GM13976 (cell line): ENCODE measurements at places on chromosomes 3 and 15.

- no peak for DNase-seq
Observed at GRCh38 chr15:57522148-57522547, 69.6 kb upstream of the MYZAP start.

- no peak for DNase-seq
Observed at GRCh38 chr15:98121536-98121935, 161.0 kb downstream of the ARRDC4 start.

- DNase-seq: no peak
Observed at GRCh38 chr3:62585861-62586260, 212.5 kb upstream of the FEZF2 start.

DNA sequence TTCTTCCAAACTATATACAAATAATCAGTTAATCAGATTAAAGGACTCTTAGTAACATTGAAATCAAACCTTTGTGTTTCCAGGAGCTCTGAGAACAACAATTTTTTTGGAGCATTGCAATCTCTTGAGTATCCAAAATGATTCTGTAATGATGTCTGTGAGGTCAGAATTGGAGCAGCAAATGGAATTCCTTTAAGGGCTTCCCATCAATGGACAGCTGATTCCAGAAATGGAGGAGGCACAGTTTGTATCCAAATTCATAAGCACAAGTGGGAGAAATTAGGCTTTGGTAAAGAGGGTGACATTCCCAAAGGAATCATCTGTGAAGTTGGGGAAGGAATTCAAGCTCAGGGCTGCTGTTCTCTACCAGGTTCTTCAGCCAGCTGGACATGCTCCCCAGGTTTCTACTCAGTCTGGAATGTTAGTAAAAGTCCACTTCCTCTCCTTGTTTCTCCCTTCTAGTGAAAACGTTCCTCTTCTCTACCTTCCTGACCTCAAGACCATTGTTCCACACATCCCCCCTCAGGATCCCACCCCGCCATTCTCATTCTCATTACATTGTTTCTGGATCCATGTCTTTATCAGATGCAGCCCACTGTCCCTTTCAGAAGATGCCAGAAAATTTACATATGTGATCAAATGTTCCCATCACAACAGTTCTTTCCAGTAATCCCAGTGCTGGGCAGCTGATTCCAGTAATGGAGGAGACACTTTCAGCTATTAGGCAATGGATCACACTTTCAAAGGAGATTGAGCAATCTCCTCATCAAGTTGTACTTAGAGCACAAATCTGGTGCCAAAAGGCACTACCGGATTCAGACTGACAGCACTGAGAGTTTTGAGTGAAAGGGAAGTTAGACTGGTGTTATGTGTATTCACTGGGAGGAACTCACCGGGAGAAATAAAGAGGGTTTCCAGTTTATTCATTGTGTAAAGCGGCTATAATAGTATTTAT, 391.3 kb upstream of the TPRG1 start:
- no peak for DNase-seq

GRCh38 chr3:47849699-47850563, 47.0 kb downstream of the DHX30 start:
- DNase-seq: no peak

DNA sequence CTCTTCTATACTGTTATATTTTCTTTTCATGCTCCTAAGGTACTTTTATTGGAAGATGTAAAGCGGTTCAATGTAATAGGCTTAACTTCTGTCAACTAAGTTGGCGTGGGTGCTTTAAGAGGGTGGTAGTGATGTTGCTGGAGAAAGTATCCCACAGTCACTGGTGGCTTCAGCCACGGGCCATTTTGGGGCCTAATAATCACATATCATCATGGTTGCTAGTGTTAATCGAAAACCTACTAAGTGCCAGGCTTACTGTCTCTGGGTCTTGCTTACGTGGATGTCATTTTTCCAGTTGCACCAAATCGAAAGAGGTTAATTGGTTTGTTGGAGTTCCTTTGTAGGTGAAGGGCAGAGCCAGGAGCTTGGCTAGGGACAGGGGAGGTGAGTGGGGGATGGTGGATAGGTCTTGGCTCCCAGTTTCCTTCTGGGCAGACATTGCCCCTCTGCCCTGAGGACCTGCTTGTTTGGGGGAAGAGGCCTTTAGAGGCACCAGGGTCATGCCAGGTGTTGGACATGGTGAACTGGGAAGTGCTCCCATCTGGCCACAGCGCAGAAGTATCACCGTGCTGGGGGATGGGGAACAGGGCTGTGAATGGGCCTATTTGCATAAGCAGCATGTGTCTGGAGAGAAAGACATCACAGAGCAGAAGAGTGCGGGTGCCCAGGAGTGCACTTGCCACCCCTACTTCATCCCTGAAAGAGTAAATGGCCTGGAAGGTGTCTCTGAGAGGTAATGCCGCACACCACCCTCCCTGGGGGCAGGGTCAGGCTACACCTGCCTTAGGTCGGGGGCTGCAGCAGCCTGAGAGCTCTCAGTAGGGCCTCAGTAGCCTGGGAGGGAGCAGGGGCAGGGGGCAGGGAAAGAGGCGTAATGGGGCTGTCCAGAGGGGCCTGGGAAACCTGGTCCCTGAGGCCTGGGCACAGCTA, 62.4 kb upstream of the POLG start:
- no peak for DNase-seq

DNA sequence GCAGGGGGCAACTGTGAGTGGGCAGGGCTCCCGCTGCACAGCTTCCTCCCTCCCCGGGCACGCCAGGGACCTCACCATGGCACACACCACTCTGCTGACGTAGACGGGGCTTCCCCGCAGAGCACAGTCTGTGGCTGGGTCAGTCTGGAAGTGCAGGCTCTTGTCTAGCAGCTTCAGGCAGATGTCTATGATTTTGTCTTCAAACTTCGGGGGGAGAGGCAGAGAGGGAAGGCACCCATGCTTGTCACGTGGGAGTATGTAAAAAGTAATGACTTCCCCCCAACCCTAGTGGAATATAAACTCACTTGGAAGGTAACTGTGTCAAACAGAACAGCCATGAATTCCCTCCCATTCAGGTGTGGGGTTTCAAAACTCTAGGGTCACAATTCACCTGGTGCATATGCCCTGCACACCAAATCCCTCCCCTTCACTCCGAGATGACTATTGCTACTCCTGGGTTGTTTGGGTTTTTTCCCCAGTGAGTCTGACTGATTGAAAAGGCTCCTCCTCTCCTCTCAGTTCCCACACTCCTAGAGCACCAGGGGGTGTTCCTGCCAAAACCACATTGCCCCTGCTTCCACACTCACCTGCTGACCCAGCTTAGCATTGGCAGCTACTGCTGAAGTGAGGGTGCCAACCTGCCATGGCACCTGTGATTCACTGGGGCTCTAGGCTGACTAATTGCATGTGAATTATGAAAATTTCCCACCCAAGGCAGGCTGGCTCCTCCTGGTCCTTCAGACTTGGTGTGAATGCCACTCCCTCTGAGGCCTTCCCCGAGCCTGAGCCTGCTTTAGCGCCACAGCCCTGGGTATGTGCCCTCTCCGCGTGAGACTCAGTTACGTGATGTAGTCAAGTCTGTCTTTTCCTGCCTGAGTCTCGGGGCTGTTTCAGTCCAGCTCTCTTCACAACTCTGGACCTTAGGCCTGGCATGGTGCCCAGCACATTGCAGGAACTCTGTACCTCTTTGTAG, 13.0 kb downstream of the TGM5 start:
- DNase-seq: peak; percentile 68

DNA sequence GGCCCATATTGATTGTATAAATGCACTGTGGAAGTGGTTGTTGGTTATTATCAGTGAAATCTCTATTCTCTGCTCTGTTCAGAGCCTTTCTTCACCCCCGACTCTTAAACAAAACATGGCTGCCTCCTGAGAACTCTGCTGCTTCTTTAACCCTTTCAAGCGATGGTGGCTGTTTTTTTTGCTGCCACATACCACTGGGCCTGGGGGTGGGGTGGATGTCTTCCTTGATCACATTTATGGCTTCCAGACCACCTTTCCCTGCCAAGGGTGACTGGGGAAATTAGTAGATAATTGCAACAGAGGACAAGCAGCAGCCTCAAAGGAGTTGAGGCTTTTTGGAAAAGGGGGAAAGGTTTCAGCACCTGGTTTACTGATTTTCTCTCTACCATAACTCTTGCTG, 32.8 kb downstream of the YEATS2 start:
- DNase-seq: no peak

GRCh38 chr3:71573181-71573580, 10.3 kb downstream of the FOXP1 start:
- no peak for DNase-seq

- DNase-seq: no peak
Observed at GRCh38 chr3:187662848-187663409, 7.3 kb downstream of the SST start.

DNA sequence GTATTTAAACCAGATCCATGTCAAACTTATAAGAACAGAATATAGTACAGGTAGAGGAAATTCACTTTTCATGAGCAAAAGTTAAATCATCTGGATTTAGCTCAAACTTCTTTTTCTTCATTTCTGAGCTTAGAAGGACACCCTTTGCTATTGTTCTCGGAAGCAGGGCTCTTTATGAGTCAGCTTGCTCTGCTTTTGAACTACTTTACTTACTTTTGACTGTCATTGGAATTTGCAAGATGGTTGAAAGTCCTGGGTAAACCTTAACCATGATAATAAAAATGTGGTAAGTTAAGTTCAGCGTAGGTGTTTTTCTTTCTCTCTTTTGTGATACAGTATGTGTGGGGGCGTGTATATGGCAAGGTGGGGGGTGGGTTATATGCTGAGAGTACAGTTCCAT, 312.7 kb upstream of the DPH6 start:
- no peak for DNase-seq

- DNase-seq: no peak
Observed at GRCh38 chr3:107753494-107753893, 230.7 kb downstream of the BBX start.

GRCh38 chr3:168544097-168544957, 448.6 kb upstream of the GOLIM4 start:
- DNase-seq: no peak

DNA sequence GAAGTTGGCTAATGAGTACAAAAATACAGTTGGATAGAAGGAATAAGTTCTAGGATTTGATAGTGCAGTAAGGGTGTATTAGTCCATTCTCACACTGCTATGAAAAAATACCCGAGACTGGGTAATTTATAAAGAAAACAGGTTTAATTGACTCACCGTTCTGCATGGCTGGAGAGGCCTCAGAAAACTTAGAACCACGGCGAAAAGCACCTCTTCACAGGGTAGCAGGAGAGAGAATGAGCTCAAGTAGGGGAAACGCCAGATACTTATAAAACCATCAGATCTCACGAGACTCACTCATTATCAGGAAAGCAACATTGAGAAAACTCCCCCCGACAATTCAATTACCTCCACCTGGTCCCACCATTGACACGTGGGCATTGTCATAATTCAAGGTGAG, 483.3 kb downstream of the TUSC7 start:
- DNase-seq: no peak

GRCh38 chr15:32908872-32909271, 191.1 kb downstream of the GREM1 start:
- no peak for DNase-seq

DNA sequence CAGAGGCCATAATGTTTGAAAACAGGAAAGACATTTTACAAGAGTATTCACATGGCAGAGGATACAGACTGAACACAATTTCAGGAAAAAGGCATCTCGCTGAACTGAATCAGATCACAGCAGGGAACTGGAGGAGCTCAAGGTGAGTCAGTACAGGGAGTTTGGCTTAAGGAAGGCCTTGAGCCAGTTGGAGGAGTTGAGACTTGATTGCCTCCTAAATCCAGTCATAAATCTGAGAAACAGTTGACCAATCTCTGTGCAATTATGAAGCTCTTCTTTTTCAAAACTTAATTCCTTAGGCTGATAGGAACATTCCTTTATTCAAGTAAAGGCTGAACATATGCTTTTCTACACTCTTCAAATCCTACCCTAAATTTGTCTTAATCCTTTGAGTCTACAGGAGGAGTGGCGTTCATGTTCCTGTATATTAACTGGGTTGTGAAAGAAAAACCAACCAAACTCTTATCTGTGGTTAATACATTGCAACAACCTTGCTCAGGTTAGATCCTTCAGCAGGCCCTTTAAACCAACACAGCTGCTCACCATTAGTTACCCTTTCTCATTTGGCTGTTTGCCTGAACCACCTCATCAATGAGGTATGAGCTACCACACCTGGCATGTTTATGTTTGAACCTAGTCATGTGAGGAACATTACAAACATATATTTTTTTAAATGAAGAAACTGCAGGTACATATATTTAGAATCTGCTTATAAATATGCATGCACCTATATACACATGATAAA, 404.1 kb upstream of the ATP11B start:
- no peak for DNase-seq

DNA sequence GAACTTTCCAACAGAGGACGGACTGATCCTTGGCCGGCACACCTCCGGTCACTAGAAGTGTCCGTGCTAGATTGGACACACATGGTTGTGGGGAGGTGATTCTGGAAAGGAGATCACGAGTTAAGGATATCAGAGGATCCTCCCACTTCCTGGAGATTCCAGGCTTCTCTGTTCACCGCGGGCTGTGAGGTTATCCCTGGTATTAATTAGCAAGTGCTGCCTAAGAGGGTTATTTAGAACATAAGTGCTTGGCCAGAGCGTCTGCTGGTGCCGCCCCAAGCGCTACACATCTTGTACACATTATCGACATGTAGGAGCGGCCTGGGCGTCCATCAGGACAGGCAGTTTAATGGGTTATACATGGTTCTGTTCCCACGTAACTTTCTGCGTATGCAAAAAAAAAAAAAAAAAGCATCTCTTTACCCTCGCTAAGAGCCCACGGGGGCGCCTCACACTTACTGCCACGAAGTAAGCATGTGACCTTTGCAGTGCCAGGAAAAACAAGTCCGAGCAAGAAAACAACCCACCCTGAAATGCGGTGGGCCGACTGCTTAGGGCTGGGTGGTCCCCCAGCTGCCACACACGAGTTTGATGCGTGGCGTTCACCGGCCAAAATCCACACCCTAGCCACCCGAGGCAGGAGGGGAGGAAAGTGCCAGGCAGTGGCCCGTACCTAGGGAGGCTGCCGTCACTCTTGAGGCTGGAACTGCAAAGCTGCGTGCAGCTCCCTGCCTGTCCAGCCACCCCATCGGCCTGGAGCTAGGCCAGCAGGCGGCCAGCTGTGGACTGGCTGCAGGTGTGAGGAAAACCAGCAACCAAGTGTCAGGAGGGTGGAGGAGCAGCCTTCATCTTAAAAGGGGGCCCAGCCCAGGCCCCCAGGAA, 78.0 kb downstream of the CPN2 start:
- no peak for DNase-seq
